Astrocyte of the cerebellum (primary cell): ENCODE measurements at places on chromosomes 2 and 18.

DNA sequence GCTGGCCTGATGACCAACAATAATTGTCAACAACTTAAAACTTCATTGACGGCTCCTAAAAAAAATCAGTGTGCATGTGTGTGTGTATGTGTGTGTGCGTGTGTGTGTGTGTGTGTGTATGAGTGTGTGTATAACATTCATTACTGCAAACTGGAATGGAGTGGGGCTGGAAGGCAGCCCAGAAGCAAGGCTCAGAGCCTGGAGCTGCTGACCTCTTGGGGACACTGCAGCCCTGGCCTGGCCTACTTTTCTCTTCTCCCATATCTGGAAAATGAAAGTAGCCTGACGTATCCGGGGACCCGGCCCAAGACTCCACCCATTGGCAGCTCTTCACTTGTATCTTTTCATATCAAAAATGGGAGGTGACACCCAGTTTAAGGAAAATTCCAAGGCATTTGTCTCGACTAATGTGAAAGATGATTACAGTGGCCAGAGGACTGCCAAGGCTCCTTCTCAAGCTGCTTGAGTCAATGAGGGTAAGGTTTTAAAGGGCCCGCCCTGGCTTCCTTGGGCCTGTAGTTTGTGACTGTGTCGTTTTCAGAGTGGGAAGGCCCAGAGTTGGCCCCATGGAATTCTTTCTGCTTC, 72.4 kb upstream of the IL1R1 start:
- no peak for DNase-seq

DNA sequence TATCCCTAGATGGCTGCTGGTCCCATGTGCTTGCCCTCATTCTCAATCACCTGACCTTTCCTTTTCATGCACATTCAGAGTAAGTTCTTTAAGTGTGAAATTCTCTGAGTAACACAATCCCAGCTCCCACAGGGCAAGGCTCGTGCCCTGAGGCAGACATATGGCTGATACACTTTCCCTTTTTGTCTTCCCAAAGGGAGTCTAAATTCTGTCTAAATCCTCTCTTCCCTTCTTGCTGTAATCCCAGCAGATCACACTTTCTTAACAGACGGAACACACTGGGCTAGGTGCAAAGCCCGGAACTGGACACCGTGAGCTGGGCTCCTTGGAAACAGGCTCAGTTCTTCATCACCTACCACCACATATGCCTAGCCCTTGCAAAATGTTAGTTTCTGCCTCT, 147.6 kb downstream of the GALNT14 start:
- DNase-seq, result no peak

- DNase-seq, result no peak
These were observed 4.9 kb downstream of the RALB start for GRCh38 chr2:120257522-120257921.

DNA sequence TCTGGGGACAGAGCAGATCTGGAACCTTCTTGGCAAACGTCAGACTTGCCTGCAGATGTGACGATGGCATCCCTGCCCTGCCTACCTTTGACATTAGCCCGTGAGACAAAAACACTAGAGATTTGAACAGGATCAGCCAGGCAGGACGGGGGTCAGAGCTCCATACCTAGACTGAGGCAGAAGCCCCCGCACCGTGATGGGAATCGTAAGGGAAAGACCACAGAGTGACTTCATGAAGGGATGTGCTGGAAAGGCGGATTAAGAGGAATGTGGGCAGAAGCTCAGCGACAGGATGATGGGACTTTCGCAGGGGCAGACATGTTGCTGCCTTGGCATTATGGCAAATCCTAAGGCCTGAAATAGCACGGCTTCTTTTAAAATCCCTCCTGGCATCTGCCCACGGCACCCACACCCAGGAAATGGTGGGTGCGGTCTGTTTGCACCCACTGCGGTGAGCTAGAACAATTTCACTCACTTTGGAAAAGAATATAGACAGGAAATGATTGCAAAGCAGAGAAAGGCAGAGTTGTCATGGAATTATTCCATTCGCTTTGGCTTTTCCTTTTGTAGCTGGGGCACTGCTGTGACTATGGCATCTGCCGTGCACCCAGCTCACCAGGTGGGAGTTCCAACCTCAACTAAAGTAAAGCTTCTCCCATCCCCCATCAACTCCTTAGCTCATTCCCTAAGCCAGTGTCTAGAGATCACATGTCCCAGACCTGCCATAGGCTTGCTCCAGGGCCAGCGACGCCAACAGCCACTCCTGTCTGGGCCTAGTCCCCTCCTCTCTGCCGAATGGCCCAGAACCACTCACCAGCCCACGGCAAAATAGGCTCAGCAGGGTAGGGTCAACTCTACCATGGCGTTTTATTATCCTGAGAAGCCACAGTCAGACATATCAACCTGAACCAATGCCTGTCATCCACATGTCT, 112.7 kb upstream of the NPAS2 start:
- DNase-seq, result no peak

GRCh38 chr2:151655663-151656398, 78.4 kb downstream of the NEB start:
- no peak for DNase-seq

- DNase-seq, result no peak
These were observed 219.6 kb downstream of the ANAPC1 start for GRCh38 chr2:111664275-111664850.

DNA sequence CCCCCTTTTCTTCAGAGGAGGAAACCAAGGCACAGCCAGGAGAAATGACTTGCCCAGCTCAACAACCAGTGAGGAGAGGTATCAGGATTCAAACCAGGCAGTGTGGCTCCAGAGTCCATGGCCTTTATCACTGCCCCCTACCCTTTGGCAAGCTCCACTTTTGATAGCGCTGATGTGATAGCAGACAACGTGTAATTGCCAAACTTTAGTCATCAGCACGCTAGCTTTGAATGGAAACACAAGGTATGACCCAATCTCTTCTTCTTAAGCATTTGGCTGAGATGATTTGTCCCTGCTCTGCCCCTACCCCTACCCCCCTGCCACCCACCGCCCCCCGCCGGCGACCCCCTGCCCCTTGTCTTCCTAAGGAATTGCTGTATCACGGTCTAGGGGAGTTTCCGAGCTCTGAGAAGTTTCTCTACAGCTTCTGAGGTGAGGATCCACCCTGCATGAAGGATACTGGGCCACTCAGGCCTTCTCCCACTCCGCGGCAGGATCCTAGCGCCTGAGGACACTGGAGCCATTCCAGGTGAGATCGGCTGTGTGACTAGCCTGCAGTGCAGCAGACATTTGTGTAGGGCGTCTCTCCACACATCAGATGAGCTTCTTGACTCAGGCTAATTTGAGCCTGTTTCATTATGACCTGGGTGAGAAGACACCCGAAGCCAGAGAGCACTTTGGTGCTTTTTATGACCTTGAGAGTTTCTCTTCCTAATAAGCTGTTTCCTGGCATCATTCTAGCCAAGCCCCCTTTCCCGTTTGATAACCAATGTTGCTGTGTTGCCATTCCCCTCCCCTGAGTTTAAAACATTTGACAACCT, 75.1 kb upstream of the MAP4K4 start:
- DNase-seq, result no peak
